ENCODE measurements at places on chromosomes 7 and 10.
A peak's percentile ranks its signal among the peaks of the same experiment; 100 is the strongest.

DNA sequence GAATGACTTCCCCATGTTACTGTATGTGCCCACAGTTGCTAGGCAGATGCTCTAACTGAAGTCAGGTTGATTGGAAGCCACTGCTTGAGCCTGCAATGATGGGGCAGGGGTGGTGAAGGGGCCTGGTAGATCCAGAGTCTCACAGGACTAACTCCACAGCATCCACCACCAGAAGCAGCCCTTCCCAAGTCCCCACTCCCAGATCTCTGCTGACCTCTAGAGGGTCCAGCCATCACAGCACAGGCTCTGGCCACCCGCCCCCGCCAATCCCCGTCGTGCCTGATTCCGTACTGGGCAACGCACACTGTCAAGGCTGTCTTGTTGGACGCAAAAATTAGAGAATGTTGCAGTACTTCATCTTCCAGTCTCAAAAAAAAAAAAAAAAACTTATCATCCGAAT lies 136.8 kb upstream of the PDE1C start:
- DNase-seq, result peak; percentile 17

DNA sequence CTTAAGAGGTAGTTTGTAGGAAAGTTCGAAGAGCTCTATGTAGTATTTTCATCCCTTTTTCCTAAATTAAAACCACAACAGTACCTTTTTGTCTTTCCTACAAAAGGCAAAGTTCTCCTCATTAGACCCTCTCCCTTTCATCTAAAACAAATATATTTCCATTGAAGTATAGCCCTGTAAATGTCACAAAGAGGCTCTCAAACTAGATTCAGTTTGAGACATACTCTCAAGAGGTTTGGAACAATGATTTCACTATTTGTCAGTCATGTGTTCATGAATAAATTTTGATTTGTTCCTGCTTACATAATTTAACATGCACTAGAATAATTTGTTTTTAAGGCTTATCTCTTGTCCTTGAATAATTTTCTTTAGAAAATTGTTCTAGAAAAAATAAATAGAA lies 12.2 kb downstream of the TAS2R16 start:
- no peak for DNase-seq

- no peak for DNase-seq
These were observed 35.9 kb downstream of the MTURN start for GRCh38 chr7:30170476-30171205.

GRCh38 chr10:15035385-15036301 lies 8.1 kb upstream of the OLAH start:
- no peak for DNase-seq

DNA sequence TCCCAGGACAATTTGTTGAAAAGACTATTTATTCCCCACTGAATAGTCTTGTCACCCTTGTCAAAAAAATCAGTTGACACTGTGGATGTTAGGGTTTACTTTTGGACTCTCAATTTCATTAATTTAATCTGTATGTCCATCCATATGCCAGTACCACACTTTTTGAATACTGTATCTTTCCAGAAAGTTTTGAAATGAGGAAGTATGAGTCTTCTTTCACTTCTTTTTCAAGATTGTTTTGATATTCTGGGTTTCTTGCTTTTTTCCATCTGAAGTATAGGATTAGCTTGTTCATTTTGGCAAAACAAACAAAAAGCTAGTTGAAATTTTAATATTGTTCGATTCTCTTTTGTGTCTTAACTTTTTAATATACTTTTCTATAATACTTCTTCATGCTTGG lies 21.7 kb downstream of the KLHDC10 start:
- no peak for DNase-seq

DNA sequence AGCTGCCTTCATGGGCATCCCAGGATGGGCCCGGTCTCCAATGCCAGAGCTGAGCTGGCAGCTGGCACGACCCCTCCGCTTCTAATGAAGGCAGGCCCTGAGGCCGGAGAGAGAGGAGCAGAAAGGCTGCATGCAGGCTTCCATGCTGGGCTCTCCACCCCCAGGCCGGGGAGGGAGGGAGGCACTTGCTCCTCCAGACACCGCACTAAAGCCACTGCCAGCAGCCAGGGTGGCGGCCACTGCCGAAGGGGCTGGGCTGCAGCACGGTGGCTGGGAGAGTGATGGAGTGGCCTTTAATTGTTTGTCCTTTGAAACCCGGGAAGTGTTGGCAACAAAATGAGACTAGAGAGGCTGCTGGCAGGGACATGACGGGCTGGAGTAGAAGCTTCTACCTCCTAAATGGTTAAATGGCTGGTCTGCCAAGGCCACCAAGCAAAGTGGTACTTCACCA lies 236.5 kb downstream of the SKAP2 start:
- no peak for DNase-seq

DNA sequence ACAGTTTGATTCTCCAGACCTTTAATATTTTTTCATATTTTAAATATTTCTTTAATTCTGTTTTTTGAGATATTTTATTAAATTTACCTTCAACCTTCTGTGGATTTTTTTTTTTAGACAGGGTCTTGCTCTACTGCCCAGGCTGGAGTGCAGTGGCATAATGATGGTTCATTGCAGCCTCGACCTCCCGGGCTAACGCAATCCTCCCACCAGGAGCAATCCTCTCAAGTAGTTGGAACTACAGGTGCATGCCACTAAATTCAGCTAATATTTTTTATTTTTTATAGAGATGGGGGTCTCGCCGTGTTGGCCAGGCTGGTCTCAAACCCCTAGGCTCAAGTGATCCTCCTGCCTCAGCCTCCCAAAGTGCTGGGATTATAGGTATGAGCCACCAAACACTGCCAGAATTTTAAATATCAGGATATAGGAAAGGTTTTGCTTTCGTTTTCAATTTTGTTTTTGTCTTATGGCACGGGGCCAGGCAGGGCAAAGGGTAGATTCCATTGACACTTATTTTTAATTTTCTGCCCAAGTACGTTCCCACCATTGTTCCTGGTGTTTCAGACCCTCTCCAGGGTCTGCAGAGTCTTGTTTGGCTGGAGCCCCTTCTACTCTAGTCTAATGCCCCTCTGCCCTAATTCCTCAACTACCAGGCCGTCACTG lies 1.2 kb downstream of the TACC2 start:
- DNase-seq, result no peak

DNA sequence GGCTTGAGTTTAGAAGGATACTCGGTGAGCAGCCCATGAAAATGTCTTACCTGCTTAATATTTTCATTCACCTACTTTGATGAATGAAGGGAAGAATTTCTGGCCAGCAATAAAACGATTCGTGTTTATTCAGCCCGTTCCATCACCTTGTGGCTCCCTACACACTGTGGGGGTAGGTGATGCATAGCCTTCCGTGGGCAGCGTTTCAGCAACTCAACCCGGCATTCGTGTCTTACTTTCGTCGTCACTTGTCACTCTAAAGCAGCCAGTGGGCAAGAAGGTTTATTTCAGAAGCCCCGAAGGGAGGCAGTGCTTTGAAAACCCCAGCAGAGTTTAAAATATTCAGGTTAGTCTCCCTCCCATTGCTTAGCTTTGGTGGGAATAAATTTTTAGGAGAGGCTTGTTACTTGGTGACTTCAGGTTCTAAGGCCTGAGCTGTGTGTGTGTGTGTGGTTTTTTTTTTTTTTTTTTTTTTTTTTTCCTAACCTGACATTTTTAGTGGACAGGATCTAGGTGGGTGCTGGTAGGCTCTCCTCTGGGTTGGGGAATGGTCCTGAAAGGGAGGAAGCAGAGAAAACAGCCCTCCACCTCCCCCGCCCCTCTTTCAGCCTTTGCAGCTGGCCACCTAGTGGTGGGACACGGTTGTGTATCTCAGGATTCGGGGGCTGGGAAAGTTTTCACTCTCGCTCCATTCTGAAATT lies 1.8 kb downstream of the GRK5 start:
- DNase-seq, result peak; percentile 85

DNA sequence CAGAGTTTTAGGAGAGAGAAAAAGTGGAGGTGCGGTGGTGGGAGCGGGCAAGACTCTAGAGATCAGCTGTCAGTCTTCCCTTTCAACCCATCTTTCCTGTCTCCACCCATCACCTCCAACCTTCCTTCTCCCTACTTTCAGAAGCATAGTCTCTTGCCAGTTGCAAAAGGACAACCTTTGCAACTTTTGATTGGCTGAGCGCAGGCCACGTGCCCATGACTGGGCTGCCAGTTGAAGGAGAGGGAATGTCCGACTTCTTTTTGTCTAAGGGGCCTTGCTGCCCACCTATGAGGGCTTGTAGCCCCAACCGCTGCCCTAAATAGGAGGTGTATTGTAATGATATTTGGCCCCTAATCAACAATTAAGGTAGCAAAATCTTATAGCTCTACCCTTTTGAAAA lies 12.6 kb downstream of the CYP26A1 start:
- DNase-seq, result no peak

- no peak for DNase-seq
These were observed 31.6 kb upstream of the ZNF746 start for GRCh38 chr7:149529136-149529718.

DNA sequence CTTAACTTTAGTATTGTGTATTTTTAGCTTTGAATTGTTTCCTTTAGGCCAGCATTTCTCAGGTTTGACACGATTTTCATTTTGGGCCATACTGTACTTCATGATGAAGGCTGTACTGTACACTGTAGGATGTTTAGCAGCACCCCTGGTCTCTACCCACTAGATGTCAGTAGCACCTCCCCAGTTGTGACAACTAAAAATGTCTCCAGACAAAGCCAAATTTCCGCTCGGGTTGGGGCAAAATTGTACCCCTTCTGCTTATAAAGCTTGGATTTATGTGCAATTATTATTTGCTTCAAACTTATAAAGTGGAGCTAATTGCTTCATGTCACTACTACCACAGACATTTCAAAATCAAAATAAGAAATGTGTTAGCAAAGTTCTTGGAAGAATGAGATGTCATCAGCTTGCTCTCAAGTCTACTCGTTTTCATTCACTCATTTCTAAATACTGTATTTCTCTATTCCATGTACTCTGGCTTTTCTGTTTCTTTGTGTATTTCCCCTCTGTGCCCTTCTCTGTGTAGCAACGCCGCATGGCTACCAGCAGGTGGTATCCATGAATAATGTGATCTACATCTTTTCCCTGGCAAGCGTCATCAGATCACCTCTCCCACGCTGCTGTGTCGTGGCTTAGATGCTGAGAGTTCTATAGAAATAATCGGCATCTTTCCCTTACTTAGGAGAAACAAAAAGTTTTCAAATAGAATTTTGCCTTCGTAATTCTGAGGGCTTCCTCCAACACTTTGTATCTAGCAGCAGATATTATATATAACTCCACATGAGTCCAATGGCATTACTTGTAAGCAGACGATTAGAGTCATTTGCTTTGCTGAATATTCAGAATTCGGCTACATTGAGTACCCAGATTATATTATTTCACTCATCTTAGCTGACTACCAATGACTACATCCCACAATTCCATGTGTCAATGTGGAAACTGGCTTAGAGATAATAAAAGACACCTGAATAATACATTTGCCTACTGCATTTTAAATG lies 47.8 kb upstream of the CALCR start:
- DNase-seq, result peak; percentile 87

GRCh38 chr7:101933688-101934121 lies 116.3 kb downstream of the CUX1 start:
- no peak for DNase-seq

GRCh38 chr10:117666166-117666565 lies 123.6 kb downstream of the EMX2 start:
- DNase-seq, result no peak

GRCh38 chr10:83045731-83046130 lies 1093.6 kb upstream of the GHITM start:
- DNase-seq, result no peak

DNA sequence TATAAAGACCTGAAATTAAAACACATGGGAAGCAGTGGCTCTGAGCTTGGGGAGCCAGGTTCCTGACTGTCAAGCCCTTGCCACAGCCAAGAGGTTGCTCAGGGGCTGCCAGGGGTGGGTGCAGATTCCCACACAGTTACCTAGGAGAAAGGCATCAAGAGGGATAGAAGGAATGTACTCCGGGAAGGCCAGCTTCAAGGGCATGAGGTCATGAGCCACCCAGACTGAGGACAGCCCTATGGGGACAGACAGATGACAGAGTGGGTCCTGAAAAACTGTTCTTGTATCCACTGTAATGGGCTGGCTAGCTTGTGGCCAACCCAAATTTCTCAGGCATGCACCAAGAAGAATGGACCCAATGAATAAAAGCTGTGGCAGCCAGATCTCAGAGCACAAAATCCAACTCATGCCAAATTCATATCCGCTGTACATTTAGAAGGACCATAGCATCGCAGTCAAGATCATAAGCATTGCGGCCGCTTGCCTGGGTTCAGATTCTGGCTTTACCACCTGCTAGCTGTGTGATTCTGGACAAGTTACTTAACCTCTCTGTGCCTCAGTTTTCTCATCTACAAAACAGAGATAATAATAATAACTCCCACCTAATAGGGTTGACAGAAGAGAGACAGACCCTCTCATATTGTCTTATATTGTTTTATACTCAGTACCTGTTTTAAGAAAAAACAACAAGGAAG lies 44.9 kb upstream of the KCNMA1 start:
- DNase-seq, result no peak

DNA sequence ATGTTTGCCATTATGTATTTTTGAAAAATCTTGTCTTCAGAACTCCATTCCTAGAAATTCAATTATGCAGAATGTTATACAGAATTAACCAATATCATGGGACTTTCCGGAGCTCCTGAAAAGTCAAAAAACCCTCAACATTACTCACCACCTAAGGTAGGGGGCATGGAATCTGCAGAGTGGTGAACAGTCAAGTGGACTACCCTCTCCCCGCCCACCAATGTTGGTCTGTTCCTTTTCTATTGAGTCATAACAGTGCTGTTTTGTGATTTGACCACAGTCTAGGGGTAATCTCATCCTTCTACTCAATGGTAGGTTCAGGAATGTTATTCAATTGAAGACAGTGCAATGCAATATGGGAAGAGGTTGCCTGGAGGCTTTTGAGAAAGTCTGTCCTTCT lies 130.5 kb upstream of the HABP2 start:
- no peak for DNase-seq

GRCh38 chr10:102779680-102780526 lies 36.2 kb downstream of the WBP1L start:
- DNase-seq, result no peak

DNA sequence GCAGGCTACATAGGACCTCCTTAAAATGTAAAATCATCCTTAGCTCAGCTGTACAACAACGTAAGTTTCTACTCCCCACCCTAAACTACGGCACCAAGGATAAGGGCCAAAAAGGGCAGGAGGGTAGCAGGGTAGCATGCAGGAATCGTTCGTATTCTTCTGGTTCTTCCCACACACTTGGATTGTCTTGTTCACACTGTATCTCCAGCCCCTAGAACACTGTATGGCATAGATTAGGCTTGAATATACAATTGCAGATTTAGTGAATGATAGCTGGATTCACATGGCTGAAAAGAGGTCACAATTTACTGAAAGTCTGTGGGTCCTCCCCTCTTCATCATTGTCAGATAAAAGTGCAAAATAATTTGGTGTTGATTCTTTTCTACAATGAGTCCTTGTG lies 28.2 kb upstream of the PRKAR2B start:
- no peak for DNase-seq

DNA sequence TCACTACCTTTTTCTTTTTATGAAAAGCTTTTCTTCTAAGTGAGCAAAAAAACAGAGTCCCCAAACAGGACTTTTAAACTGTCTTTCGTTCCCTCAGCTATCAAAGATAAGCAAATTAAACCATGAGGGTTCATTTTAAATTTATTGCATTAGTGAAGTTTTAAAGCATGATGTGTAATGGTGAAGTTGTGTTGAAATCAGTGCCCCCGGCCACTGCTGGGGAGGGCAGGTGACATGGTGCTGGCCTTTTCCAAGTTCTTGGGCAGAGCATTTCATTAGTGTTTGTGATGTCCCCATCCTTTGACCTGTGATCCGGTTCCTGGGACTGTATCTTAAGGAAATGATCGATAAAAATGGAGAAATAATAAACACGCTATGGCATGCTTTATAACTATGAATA lies 96.0 kb downstream of the EEPD1 start:
- DNase-seq, result no peak
